ENCODE measurements at places on chromosomes 11 and 22.

- DNase-seq = no peak
Observed at GRCh38 chr22:46933040-46933930, 170.8 kb downstream of the TBC1D22A start.

GRCh38 chr11:35945137-35945518 lies 1.3 kb downstream of the LDLRAD3 start:
- DNase-seq = no peak

DNA sequence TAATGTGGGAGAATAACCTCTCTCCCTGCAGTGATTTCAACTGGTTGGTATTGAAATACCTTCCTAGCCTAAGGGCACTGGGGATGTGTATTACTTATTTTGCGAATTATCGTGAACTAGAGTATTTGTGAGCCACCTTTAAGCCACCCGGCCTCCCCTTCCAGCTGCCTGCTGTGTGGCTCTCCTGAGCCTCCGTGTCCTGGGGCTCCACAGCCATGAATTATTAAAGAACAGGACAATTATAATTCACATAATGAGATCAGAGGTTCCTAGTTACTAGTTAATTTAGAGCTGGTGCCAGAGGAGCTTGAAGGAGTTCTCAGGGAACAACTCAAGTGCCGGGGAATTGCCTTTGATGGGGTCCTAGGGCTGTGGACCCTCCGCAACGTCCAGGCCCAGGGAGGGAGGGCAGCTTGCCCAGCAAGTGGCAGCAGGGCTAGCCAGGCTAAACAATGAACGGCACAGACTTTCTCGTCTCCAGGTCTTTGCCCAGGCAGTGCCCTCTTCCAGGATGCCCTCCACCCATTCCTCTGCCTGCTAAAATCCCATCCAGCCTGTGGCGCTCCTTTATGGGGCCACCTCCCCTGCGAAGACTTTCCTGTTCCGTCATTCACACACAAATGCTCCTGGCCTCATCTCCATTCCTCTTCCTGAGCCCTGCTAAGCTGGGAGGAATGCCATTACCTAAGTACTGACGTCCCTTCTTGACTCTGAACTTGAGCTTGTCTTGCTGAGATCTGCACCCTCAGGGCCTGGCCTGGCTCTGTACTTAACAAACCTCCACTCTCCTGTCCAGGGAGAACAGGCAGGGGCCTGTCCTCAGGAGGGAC lies 91.5 kb downstream of the RTL6 start:
- no peak for DNase-seq

DNA sequence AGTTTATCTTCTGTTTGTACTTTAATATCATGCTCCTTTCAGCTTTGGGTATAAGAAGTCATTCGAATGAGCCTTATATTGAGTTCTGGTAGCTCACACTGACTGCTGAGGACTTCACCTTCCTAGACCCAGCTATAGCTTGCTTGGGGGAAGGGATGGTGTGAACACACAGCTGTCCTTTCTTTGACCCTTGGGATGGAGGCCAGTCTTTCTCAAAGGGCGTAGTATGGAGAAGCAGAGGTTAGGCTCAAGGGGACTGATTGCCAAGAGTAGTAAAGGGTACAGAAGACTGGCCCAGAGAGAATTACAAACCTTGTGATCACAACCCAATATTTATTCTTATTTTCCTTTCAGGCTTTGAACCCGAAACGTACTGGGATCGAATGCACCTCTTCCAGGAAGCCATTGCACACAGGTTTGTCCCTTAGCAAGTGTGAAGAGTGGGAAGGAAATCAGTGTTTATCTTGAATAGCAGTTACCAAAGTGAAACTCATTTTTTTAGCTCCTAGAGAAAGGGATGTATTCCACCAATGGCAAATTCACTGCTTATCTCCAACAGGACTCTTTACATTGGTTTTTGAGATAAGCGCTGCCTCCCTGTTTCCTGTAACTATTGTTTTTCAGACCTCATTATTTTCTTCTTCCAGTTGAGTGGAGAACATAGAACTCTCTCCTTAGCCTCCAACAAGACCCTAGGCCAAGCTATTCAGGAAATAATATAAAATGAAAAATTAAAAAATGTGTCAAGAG lies 42.8 kb upstream of the YWHAH start:
- DNase-seq = no peak

- DNase-seq = no peak
Observed at GRCh38 chr11:108486828-108487227, 11.4 kb downstream of the POGLUT3 start.

DNA sequence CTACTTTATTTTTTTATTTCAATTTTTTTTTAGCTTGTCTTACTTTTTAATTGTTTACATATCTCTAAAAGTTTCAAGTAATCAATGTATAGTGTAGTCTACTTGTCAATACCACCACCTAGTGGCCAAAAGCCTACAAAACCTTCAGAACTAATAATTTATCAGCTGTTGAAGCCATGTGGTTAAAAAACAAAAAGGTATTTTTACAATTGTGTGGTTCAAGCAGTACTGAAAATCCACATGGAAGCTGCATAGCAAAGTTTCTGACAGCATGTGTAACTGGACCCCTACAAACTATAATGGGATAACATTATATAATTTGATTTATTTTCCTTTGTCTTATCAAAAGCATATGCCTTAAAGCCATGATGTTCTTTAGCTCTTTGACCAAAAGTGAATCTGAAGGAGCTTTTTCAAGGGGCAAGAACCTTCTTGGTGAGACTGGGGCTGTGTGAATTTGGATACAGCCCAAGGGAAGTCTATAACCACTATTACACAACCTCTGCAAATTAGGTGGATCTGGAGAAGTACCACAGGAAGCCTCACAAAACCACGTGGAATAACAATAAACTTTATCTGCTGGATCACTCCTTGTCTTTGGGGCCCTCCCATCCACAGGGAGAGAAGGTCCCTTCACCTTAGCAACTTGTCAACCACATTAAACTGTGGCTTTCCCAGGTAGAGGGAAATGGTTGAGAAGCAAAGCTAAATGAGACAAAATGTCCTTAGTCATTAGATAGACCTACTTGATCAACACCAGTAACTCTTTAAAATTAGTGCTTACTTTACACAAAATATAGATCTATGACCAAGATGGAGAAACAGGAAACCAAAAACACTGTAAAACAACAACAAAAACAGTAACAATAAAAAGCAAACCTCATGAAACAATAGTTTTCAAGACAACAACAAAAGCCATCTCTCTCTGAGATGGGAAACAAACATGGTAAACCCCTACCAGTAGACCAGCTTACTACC lies 9.9 kb downstream of the NARS2 start:
- DNase-seq = peak; percentile 73

DNA sequence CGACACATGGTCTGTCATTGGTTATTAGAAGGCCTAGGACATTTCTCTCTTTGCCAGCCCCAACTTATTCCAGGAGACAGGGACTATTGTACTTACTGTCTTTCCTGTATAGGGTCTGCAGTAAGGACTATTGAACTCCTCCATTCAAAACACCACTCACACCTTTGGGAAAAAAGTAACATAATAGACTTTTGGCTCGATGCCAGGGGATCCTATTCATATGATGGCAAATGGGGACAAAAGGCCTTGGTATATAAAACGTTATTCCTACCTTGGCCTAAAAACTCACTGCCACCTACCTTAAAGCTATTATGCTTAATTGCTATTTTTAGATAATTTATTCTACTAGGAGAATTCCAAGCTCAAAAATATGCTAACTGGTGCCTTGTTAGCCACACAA lies 6.3 kb upstream of the NDUFC2 start:
- no peak for DNase-seq

DNA sequence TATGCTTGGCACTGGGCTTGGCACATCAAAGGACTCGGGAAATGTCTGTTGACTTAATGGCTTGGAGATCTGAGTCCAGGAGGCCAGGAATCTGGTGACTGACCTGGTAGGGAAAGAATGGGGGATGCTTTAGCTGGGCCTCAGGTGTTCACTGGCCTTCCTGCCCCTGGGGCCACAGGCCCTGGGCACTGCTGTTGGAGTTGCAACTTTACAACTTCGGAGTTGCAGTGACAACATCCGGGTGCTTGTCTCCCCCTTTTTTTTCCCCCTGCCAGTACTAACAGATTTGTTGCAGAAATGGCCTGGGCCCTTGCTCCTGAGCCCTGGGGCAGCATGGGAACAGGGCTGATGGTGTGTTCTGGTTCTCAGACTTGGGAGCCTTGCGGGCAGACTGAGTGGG lies 23.8 kb downstream of the OSBP2 start:
- DNase-seq = no peak

DNA sequence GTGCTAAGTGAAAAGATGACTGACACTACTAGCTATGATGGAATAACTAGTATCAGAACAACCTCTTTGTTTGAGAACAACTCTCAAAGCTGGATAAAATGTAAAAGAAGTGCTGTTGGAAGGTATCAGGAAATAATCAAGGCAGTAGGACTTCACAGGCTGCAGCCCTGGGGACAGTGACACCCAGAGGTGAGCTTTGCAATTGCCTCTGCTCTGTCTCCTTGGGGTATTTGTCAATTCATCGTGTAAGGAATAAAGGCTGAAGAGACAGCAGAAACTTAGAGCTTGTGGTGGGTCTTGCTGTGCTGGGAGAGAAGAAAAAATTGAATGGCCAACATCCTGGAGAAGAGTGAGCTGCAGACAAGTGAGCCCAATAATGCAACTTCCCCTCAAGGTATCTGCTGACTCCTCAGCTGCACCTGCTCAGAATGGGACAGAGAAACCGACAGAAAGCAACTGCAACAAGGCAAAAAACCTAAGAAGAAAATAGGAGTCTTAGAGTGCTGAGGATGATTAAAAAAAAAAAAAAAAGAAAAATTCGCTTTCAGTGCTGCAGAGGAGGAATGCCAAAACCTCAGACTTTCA lies 141.1 kb downstream of the RCN1 start:
- peak; percentile 63 for DNase-seq

GRCh38 chr11:68591719-68592118 lies 92.6 kb upstream of the GAL start:
- no peak for DNase-seq

DNA sequence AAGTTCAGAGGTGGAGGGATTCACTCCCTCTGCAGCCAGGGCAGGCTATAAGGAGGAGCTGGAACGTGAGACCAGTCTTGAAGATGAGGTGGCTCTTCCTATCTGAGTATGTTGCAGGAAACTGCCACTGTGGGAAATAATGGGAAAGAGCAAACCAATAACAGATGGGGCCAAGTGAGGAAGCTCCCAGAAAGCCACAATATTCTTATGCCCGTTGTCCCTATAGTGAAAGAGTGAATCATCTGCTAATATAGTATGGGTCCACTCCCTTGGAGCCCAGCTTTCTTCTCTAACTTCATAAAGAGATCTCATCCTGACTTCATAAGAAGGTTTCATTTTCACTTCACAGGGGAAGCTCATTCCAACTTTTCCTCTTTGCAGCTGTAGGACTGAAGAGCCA lies 206.4 kb downstream of the BLID start:
- peak; percentile 79 for DNase-seq

- DNase-seq = no peak
Observed at GRCh38 chr11:102386136-102386734, 39.2 kb downstream of the BIRC2 start.

DNA sequence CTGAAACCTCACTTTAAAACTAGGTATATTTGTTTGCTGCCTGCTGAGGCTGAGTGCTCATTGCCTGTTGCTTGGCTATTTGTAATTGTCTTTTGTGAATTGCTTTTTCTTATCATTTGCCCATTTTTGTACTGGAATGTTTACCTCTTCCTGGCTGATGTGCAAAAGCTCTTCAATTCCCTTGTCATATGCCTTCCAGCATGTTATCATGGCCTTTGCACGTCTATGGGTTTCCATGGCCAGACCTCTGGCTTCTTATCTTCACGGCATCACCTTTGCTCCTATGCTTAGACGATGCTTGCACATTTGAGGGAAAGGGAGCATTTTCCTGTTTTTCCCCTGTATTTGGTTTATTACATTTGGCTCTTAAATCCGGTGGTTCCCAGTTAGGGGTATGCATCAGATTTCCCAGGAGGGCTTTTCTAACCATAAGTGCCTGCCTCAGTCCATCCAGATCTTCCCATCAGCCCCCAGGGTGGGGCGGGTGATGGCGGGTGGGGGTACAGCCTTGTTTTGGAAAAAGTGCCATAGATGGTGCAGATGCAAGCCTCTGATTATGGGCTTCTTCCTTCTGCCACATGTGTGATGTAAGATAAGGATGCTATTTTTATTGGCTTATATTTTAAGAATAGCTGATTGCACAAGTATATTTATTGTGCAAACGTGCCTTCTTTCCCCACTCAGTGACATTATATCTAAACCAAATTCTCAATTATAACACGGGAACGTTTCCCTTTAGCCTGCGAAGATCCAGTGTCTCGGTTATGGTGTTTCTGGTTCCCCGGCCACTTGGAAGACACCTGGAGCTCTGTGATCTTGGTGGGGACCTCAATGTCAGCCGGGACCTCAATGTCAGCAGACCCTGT lies 70.6 kb upstream of the SEPTIN5 start:
- no peak for DNase-seq

DNA sequence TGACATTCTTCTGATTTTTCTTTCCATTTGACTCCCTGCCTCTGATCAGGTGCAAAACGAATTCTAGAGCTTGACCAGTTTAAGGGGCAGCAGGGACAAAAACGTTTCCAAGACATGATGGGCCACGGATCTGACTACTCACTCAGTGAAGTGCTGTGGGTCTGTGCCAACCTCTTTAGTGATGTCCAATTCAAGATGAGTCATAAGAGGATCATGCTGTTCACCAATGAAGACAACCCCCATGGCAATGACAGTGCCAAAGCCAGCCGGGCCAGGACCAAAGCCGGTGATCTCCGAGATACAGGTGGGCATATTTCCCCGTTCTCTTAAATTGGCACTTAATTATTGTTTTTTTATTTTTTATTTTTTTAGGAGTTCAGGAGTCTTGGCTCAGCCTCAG lies 15.4 kb downstream of the XRCC6 start:
- peak; percentile 87 for DNase-seq

DNA sequence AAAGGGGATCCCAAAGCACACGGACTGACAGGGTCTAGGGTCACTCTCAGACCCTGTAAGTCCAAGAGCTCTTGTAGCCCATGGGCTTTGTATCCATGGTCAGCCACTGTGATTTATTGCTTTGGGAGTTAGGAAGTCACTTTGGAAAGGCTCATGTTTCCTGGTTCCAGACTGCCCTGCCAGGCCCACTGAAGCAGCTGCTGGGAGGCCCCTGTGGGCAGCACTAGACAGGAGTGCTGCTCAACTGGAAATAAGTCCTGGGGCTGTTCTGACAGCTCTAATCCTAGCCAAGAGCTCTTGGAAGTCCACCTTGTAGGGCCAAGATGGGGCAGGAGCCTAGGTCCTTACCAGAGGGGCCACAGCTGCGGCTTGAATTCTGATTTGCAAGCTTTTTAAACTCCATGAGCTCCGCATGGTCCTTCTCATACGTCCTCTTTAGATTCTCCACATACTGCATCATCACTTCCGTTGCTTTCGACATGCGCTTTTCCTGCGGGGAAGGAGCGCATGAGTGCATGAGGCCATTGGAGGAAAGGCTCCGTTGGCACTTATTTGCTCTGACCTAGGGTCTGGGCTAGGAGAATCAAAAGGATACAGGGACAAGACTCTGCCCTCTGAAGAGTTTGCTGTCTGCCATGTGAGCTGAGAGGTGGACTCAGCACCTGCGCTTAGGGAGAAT lies 32.2 kb upstream of the LYVE1 start:
- DNase-seq = no peak

All from GM23248 (cell line).